Endodermal cell (in vitro differentiated cells): ENCODE measurements at places on chromosomes 16 and 17. TPM values are rescaled to one million over a fixed set of nuclear protein-coding genes. Genes with fewer than 3 reads are reported as not detected.
A peak's percentile ranks its signal among the peaks of the same experiment; 100 is the strongest.

DNA sequence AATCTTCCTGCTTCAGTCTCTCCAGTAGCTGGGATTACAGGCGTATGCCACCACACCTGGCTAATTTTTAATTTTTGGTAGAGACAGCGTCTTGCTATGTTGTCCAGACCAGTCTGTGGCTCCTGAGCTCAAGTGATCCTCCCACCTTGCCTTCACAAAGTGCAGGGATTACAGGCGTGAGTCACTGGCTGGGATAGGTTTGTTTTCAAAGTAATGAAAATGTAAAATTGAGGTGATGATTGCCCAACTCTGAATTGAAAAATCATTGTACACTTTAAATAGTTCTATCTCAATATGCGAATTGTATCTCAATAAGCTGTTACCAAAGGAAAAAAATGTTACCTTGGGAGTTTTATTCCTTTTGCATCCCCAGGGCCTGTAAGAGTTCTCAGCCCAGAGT is 1.2 kb upstream of the AMFR start:
- peaks cover 10% of the 10 kb centered on the region for H3K4me1 ChIP-seq
- no peak overlapping the region for H3K4me3 ChIP-seq
- no peak for DNase-seq
- H3K36me3 ChIP-seq = peaks cover 24% of the 10 kb centered on the region

DNA sequence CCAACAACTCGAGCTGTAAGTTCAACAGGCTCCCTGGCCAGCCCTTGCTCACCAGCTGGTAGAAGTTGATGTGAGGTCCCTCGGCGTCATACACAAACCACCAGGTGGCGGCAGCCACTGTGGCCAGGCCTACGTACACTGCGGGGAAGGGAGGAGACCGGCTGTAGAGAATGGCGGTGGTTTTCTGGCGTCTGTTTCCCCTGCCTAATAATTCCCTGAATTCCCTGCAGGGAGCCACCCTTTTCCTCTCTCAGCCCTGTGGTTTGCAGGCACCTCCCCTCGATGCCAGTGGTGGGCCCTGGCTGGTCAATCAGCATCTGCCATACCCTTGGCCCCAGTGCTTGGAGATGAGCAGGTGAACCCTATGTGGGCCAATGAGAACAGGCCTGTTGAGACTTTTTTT is 18.9 kb upstream of the P2RX1 start:
- H3K27me3 ChIP-seq = no peaks in the 10 kb centered on the region
- no peak overlapping the region for H3K4me3 ChIP-seq
- no peak overlapping the region for H3K27ac ChIP-seq
- no peaks in the 10 kb centered on the region for H3K4me1 ChIP-seq
- H3K36me3 ChIP-seq = no peaks in the 10 kb centered on the region

DNA sequence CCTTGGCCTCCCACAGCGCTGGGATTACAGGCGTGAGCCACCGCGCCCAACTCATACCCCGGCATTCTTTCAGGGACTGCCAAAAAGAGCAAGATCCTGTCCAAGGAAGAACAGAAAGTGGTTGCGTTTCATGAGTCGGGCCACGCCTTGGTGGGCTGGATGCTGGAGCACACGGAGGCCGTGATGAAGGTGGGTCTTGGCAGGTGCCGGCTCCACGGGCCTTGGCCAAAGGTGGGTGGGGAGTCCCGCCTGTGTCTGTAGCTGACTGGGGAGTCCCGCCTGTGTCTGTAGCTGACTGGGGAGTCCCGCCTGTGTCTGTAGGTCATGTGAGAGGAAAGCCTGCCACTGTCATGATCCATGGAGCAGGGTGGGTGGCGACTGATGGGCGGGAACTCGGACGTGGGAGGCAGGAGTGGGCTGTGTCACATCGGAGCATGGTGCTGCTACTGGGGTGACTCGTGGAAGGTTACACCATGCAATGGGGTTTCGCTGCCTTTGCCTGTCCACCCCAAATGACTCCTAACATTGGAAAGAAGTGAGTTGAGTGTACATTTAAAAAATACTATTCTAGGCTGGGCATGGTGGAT is 10.0 kb upstream of the RPL13 start:
- no peaks in the 10 kb centered on the region for H3K4me1 ChIP-seq
- DNase-seq = no peak
- H3K36me3 ChIP-seq = peaks cover 57% of the 10 kb centered on the region

- H3K27ac ChIP-seq = no peak overlapping the region
- no peaks in the 10 kb centered on the region for H3K36me3 ChIP-seq
- no peaks in the 10 kb centered on the region for H3K4me1 ChIP-seq
Observed at GRCh38 chr16:24427840-24428239, 111.5 kb upstream of the RBBP6 start.

DNA sequence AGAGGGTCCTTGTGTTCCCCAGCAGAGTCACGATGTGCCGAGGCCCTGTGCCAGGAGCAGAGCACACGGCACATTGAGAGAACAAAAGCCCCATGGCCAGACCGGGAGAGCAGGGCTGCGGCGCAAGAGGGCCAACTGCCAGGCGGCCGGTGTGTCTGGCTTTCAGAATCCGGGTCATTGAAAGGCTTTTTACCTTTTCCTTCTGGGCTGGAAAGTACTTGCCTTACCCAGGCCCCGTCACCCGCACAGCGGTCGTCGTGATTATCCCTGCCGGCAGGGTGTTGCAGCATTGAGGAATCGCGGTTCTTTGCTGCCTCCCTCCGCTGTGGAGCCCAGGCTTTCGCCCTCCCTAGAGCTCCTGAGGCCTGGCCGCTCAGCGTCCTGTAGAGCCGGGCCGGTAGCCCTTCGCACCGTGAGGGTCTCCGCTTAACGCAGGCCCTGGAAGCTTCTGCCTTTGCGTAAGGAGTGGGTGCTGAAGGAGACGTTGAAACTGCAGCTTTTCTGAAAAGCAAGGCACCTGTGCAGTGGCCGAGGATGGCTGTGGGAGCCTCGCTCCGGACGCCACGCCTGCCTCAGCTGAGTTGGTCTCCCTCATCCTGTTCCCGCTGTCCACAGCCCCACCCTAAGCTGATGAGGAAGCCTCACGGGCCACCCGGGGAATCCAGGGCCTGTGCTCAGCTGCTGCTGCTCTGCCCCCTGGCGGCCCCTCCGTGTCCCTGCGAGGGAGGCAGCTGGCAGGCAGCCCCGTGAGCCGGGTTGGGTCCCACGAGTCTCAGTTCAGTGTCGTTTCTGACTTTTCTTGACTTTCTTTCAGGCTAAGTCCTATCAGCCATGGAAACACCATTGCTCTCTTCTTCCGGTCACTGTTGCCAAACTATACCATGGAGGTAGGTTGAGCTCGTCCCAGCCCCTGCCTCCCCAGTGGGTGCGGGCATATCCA is 8.6 kb upstream of the MC1R start:
- no peak overlapping the region for H3K27ac ChIP-seq
- no peaks in the 10 kb centered on the region for H3K4me1 ChIP-seq
- peak; percentile 94 for DNase-seq
- no peaks in the 10 kb centered on the region for H3K27me3 ChIP-seq

GRCh38 chr17:39244016-39244599 is 18.4 kb upstream of the STAC2 start:
- no peak overlapping the region for H3K4me3 ChIP-seq
- H3K27me3 ChIP-seq = no peaks in the 10 kb centered on the region
- DNase-seq = peak; percentile 79
- H3K27ac ChIP-seq = no peak overlapping the region
- no peaks in the 10 kb centered on the region for H3K36me3 ChIP-seq

DNA sequence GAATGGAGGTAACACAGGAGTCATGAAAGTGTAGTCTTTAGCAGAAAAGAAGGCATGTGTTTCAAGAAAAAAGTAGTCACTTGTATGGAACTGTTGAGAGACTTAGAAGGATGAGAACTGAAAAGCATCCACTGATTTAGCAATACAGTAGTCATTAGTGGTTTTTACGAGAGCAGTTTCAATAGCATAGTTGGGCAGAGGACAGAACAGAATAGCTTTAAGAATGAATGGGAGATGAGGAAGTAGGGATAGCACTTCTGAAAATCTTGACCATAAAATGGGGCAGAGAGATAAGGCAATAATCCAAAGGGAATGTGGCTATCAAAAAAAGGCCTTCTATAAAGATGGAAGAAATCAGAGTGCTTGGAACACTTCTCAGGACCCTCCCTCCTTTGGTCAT is 64.8 kb upstream of the C17orf78 start:
- no peak overlapping the region for H3K27ac ChIP-seq
- no peak for DNase-seq
- peaks cover 14% of the 10 kb centered on the region for H3K36me3 ChIP-seq

Gene CCDC40
- 11.9 to 38.9 TPM (median 30.1 TPM) in 3 replicates for total RNA-seq

Gene SLC52A1
- total RNA-seq = 0.07 TPM in 1 of 2 replicates, not detected in the other

Gene SHISA9
- total RNA-seq = 22.2 and 27.8 TPM in 2 replicates

Gene RGS11
- total RNA-seq = 5.5 and 7.8 TPM in 2 replicates

Gene HS3ST3A1
- total RNA-seq = 1.0 to 2.4 TPM (median 1.2 TPM) in 3 replicates
